Activated CD4-positive, alpha-beta T cell treated with anti-CD3 and anti-CD28 coated beads for 4 hours (primary cell): ENCODE measurements at places on chromosomes 5 and 9.

DNA sequence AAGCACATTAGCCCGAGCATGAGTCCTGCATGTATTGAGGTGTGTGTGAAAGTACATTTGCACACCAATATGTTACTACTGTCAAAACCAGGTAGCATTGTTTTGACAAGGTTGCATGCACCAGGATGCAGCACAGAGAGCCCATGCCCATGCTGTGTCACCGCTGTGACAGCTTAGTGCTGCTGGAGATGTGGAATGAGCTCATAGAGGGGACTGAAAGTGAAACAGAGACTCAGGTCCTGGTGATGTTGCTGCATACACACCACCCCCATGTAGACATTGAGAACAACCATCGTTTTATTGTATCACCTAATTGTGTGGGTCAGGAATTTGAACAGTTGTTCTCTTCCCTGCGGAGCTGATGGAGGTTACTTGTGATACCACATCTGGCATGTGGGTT, 53.0 kb downstream of the GADD45G start:
- no peak for DNase-seq

- DNase-seq, result no peak
Measured at GRCh38 chr5:59813761-59814536, 79.6 kb downstream of the PDE4D start.

- peak; percentile 13 for DNase-seq
Measured at GRCh38 chr9:134738869-134739659, 97.5 kb downstream of the COL5A1 start.

- DNase-seq, result no peak
Measured at GRCh38 chr5:68289498-68289897, 73.9 kb downstream of the PIK3R1 start.

DNA sequence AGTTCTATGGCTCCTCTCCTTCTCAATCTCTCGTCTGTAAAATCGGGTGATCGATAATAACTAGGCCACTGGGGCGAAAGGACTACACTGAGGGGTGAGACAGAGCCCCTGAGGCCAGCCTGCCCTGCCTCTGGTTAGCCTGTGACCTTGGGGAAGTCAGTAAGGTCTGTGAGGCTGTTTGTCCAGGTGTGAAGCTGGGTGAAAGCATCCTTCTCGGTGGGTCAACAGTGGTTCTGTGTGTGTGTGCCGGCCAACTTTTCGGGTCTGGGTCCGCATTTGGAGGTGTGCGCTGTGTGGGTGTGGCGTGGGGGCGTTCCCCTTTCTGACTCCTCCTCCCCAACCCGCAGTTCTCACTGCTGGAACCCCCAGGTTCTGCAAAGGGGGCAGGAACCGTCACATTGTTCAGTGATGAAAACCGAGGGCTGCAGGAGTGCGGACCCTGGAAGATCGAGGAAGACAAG, 5.0 kb upstream of the RNF44 start:
- DNase-seq, result peak; percentile 64

DNA sequence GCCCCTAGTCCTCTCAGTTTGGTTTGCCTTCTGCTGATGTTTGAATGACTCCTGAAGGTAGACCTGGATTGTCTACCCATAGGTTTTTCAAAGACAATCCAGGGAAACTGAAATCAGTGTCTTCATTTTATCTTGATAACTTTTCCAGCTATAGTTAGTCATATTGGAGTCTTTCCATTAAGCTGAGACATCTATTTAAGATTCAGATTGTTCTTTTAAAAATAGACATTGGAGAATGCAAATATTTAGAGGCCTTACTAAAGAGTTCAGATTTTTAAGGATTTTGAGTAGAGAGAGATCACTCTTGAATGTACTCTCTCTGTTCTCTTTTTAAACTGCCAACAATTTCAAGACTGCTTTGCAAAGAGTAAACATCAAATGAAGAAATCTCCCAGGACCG, 69.1 kb downstream of the GDNF start:
- DNase-seq, result no peak

- no peak for DNase-seq
Measured at GRCh38 chr5:83547161-83547560, 75.6 kb downstream of the VCAN start.

- no peak for DNase-seq
Measured at GRCh38 chr5:158100373-158100888, 241.5 kb upstream of the CLINT1 start.

- DNase-seq, result no peak
Measured at GRCh38 chr5:882253-883183, 10.1 kb downstream of the BRD9 start.

DNA sequence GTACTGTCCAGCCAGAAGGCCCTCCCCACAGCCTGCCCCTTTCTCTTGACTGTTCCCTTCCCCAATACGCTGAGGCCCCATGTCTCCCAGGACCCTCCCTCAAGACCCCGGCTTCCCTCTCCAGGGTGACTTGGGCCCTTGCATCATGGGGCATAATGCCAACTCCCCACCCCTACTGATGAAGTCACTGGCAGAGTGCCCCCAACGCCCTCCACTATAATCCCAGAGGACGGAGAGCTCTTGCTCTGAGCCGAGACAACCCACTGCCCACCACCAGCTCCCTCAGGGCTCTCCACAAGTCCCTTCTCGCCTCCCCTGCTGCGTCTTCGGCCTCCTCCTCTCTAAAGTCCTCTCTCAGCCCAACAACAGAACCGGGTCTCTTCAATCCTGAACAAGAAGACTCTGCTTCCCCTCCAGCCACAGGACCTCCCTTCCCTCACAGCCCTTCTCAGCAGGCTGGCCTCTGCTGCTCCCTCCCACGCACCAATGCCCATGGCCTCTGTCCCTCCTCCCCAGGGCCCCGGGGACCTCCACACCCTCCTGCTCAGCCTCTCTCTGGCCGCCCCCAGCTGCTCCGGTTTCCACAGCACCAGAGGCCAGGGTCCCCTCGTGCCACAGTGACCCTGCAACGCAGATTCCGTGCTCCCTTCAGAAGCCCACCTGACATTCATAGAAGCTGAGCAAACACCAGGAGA, 47.6 kb downstream of the ADAMTS2 start:
- DNase-seq, result no peak

DNA sequence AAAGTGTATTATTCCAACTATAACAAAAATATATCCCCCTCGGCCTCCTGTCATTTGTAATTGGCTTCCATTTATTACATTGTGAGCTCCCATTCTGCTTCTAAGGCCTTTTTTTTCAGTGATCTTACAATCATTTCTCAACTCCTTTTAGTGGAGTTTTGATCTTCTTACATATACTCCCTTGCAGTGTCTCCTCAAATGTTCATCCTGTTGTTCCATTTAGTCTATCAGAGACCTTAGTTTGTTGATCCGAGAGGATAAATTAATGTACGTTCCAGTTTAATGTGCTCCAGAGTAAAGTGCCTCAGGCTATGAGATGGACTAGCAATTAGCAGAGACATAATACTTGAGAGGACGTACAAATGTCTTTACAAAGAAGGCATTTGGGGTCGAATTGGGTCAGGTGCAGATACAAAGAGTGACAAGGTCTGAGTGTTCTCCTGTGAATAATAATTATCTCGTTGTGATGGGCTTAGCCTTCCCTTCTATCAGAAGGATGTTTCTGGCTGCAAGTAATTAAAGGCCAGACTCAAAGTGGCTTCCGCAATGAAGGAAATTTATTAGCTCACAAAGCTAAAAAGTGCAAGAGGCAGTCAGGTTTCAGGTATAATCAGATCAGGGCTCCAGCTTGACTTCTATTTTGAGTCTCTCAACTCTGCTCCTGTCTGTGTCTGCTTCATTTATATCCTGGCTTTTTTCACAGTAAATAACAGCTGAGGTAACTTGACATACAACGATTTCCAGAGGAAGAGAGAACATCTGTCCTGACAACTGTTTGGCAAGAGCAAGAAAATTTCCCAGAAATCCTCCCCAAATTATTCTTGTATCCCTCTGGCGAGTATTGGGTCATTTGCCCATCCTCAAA, 30.1 kb downstream of the ARRDC3 start:
- no peak for DNase-seq

DNA sequence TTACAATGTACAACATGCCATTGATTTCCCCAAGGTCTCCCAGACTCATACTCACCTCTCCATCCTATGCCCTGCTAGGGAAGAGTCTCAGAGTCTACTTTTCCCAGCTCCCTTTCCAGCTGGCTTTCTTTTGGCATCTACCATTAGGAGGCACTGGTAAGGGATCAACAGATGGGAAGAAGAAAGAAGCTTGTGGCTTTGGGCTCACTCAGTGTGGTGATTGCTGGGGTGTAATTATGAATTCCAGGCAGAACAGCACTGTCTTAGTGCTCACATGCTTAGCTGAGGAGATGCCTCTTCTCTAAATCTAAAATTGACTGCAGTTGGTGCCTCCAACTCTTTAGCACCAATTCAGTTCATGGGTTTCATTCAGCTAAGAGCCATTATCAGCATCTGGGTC, 330.0 kb downstream of the PSAT1 start:
- DNase-seq, result no peak

DNA sequence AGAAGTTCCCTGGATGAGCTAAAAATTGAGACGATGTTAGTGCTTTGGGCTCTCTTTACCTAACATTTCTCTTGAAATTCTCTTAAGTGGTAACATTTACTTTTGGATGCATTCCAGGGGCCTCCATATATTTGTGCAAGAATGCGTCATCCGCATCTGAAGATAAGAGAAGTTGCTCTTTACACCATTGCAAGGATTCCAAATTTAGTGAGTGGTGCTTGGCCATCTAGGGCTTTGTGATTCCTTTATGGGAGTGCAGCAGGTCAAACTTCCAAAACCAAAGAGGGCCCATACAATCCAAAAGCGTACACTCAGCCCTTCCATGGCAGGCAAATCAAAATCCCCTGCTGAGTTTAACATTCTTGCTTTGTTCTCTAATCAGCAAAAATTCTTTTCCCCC, 102.0 kb upstream of the DMAC1 start:
- DNase-seq, result no peak

GRCh38 chr9:122444041-122444733, 33.5 kb downstream of the OR1J1 start:
- DNase-seq, result no peak

DNA sequence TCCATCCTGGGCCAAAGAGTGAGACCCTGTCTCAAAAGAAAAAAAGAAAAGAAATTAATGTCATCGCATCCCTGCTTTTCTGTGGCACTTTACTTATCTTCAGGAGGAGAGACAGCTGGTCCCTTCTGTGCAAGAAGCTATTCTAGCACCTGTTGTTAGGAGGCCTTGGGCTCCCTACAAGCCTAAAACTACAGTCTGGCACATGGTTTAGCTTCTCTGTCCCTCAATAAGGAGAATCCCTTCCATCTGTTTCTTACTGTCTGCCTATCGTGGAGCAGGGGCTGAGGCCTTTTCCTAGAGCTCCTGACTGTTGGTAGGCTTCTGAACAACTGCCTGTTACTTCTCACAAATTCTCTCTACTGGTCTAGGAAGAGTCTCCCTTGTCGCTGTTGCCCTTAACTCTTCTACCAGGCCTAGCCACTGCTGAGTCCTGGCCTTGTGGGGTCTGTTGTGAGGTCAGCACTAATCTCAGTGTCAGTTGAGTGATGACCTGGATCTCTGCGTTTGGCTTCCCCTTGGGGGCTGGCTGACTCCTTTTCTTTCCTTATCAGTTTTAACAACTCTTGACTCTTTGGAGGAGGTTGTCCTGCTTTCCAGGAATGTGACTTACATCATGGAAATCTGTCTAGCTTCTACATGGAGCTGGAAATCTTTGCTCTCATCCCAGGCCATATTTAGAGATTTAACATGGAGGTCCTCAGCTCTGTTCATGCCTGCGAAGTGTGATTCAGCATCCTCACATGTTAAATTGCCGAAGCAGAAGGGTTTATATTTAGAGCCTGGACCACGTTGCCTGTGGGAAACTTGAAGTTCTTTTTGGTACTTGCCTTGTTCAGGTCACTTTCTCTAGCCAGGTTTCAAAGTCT, 5.7 kb upstream of the GARNL3 start:
- DNase-seq, result no peak

- no peak for DNase-seq
Measured at GRCh38 chr5:175219366-175219765, 224.6 kb downstream of the DRD1 start.

- no peak for DNase-seq
Measured at GRCh38 chr5:110900829-110901228, 162.0 kb downstream of the SLC25A46 start.

GRCh38 chr9:1198085-1198484, 147.9 kb downstream of the DMRT2 start:
- no peak for DNase-seq

- no peak for DNase-seq
Measured at GRCh38 chr9:104027295-104027694, 66.8 kb upstream of the SMC2 start.

DNA sequence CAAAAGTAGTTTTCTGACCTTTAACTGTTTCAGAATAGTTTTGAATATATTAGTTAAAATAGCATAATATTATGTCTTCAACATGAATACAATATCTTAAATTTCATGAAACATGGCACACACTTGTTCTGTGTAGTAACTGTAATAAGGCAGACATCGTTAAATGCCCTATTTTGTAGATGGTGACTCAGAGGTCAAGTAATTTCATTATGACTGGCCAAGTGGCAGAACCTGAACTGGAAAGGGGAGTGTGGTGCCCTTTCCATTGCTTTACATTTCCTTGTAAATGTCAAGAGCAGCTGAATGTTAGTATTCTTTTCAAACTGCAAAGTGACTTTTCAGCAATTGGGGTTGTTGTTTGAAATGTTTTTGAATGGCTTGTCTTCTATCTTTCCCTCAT, 201.2 kb upstream of the CDKN2B start:
- DNase-seq, result no peak

- no peak for DNase-seq
Measured at GRCh38 chr9:87642330-87643106, 83.4 kb upstream of the CTSL start.

DNA sequence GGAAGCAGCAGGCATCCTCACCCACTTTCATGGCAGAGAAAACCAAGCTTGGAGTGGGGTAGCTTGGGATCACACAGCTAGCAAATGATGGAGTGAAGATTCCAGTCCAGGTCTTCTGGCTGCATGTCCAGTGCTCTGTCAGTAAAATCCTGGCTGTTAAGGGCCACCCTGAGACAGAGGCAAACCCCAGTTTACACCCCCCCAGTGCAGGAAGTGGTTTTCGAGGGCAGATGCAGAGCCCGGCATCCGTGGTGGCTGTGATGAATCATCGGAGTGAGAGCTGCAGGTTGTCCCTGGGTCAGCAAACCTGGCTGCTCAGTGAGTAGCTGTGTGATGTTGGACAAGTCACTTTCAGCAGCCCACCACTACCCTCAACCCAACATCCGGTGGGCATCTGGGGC, 115.4 kb downstream of the RGS3 start:
- peak; percentile 80 for DNase-seq

- no peak for DNase-seq
Measured at GRCh38 chr9:2745560-2746380, 28.5 kb downstream of the KCNV2 start.

DNA sequence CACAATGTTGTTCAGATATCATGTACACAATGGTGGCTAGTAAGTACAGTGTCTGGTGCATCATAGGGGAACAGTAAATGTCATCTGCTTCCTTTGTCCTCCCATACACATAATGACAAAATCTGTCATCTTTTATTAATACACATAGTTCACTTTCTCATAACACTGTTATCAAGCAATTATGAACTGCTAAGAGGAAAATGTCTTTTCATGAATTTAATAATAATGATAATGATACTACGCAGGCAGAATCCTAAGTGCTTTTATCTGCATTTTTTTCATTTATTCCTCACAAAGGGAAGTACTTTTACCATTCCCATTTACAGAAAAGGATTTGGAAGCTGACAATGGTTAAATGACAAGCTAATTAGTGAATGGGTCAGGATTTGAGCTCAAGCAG, 35.7 kb downstream of the DPYSL3 start:
- no peak for DNase-seq

- DNase-seq, result no peak
Measured at GRCh38 chr9:79559495-79560181, 12.1 kb upstream of the TLE4 start.
